NCI-H446 (cell line): ENCODE measurements at places on chromosomes 1 and 21.

GRCh38 chr1:106249810-106250209 lies 806.7 kb upstream of the PRMT6 start:
- DNase-seq = no peak

DNA sequence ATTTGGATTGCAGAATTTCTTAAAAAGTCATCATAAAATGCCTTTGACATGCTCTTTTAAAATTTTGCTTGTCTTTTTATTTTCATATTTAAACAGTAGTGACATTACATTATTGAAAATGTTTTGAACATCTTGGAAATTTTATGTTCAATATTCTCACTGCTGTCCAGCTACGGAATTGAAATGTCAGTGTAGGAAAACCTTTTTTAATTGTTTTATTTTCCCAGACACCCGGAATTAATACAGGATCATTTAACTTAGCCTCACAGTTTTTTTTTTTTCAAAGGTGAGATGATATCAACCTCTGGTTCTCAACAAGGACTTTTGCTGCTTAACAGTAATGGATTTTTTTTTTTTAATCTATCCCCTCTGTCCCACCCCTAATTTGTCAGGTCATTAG lies 4.1 kb downstream of the RBM15 start:
- no peak for DNase-seq

- DNase-seq = no peak
Measured at GRCh38 chr21:33554982-33555344, 12.1 kb downstream of the SON start.

DNA sequence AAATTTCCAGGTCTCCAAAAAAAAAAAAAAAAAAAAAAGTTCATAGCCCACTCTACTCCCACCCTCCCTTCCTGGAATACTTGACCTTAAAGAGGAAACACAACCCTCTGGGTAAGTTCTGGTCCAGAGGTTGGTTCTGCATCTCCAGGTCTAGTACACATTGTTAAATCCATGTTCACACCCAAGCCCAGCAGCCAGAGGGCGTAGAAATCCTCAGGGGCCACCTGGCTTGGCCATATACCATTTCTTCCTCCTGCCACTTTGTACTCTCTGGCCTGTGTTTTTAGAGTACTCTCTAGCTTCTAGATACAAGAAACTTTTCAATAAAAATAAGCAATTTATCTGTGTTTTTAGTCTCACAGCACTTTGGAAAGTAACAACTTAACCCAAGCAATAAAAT lies 89.3 kb downstream of the PHTF1 start:
- no peak for DNase-seq

DNA sequence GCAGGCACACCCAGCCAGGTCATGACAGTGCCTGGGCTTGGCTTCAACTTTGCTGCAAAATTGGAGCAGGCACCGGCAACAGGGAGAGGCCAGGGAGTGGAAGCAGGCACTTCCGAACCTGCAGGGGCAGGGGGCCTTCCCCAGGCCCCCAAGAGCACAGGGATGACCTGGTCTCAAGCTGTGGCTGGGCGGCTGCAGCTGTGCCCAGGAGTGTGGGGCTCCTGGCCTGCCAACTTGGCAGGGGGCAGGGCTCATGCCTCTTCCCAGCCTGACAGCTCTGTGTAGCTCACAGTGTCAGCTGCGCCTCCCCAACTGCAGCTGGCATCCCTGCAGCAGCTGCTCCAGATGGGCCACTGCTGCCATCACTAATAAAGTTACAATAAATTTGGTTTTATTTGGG lies 51.5 kb upstream of the SCYL3 start:
- no peak for DNase-seq
